ENCODE measurements at places on chromosomes 5 and 9.

GRCh38 chr9:69637817-69638200 lies 34.4 kb downstream of the APBA1 start:
- no peak for DNase-seq

DNA sequence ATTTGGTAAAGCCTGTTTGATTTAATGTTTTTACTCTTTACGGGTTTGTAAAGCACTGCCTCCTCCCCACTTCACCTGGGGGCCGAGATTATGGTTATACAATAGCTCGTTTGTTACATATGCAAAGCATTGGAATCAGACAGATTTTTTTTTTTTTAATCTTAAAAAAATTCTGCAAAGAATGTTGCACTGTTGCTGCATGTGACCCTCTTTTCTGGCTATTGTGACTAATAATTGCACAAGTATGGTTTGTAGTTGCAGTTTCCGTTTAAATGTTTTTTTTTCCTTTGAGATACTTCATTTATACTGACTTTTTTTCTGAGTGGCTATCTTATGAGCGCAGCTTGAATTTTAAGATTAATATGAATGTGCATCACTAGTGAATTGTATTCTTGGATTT lies 165.3 kb downstream of the KDM4C start:
- DNase-seq, result no peak

DNA sequence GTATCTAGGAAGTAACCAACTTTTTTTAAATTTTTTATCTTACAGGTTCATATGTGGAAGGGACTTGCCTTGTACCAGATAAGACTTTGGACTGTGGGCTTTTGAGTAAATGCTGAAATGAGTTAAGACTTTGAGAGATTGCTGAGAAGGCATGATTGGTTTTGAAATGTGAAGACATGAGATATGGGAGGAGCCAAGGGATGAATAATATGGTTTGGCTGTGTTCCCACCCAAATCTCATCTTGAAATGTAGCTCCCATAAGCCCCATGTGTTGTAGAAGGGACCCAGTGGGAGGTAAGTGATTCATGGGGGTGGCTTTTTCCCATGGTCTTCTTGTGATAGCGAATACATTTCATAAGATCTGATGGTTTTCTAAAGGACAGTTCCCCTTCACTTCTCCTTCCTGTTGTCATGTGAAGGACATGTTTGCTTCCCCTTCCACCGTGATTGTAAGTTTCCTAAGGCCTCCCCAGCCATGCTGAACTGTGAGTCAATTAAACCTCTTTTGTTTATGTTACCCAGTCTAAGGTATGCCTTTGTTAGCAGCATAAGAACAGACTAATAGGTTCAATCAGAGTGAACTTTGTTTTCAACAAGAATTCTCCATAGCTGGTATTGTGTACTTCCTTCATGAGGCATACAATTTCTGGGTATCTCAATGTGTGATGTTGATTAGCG lies 535.6 kb upstream of the MEF2C start:
- DNase-seq, result no peak

DNA sequence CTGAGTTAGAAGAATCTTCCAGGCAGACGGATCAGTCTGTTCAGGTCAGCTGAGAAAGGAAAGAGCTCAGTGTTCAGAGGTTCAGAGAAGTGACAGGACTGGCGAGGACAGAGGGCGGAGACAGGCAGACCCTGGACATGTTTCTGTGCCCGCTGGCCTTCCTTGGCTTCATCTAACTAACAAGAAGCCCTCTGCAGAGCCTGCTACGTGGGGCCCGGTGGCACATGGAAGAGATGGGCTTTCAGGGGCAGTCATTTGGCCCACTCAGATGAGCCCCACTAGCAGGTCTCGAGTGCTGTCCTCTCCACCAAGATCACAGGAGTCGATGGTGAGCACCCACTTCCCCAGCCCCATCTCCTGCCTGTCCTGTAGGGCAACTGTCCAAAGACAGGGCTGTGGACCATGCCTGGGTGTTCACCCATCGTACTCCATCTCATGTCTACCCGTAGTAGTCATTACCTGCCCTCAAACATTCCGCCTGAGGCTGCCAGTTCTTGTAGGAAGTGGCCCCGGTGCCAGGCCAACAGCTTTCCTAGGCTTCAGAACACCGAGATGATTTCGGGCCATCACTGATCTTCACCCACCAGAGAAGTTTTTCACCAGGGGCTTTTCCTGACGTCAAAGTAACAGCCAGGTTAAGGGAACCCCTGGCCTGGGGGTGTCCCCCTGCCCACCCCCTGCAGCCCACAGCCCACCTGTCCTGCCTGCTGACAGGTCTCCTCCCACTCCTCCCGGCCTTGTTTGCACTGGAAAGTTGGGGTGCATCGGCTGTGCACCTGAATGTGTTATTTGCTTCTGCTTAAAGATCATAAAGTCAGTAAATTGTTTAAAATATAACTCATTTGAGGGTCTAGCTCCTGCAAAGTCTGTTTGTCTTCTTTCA lies 14.0 kb downstream of the IRX2 start:
- no peak for DNase-seq

GRCh38 chr9:37293664-37294524 lies 128.6 kb upstream of the GRHPR start:
- DNase-seq, result no peak

GRCh38 chr5:91493086-91493485 lies 110.0 kb upstream of the ARRDC3 start:
- no peak for DNase-seq

GRCh38 chr9:11158063-11158462 lies 545.3 kb upstream of the PTPRD start:
- DNase-seq, result no peak

DNA sequence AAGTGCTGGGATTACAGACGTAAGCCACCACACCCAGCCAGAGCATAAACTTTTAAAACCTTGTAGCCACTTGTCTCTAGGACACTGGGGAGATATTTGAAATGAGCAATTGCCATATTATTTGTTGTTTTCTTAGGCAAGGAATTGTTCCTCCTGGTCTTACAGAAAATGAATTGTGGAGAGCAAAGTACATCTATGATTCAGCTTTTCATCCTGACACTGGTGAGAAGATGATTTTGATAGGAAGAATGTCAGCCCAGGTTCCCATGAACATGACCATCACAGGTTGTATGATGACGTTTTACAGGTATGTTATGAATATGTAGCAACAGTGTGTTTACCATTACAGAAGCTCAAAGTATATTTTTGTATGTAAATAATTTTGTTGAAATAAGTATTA lies 30.5 kb downstream of the SFXN1 start:
- no peak for DNase-seq

GRCh38 chr9:124205686-124206352 lies 51.9 kb upstream of the NEK6 start:
- DNase-seq, result no peak

DNA sequence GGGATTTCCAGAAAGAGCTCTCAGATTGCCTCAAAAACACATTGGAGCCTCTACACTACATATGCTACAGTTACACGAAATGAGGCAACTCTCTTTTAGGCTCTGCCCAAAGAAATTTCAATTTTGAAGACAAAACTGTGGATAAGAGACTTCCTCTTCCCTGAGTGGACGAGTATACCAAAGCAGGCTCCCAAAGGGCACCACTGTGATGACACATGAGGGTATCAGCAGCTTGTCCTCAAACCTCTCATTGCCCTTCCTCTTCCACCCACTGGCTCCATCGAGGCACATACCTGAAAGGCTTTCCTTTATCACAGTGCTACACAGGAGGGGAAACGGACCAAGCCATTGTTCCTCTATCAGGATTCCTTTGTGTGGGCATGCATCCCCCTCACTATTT lies 11.3 kb downstream of the CKMT2 start:
- no peak for DNase-seq

DNA sequence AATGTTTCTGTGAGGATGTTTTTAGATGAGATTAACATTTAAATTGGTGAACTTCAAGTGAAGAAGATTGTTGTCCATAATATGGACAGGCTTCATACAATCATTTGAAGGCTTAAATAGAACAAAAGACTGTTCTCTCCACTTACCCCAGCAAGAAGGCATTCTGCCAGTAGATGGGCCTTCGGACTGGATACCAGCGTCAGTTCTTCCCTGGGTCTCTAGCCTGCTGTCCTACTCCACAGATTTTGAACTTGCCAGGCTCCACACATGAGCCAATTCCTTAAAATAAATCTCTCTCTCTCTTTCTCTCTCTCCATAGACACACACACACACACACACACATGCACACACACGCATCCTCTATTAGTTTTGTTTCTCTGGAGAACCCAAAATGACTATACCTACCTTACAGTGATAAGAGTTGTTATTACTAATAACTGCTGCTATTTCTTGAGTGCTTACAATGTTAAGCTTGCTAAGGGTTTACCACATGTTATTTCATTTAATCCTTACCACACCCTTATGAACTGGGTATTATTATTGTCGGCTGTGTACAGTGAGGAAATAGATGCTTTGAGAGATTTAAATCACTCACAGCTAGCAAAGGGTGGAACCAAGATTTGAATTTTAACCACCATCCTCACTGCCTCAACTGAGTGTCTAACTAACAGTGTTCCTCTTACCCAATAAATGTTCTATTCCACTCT lies 19.8 kb upstream of the IQGAP2 start:
- DNase-seq, result no peak

GRCh38 chr5:78215972-78216371 lies 78.5 kb downstream of the AP3B1 start:
- DNase-seq, result no peak

GRCh38 chr9:114412048-114412683 lies 24.4 kb upstream of the AKNA start:
- no peak for DNase-seq

- DNase-seq, result no peak
Observed at GRCh38 chr5:50646591-50646990, 19.8 kb upstream of the PARP8 start.

DNA sequence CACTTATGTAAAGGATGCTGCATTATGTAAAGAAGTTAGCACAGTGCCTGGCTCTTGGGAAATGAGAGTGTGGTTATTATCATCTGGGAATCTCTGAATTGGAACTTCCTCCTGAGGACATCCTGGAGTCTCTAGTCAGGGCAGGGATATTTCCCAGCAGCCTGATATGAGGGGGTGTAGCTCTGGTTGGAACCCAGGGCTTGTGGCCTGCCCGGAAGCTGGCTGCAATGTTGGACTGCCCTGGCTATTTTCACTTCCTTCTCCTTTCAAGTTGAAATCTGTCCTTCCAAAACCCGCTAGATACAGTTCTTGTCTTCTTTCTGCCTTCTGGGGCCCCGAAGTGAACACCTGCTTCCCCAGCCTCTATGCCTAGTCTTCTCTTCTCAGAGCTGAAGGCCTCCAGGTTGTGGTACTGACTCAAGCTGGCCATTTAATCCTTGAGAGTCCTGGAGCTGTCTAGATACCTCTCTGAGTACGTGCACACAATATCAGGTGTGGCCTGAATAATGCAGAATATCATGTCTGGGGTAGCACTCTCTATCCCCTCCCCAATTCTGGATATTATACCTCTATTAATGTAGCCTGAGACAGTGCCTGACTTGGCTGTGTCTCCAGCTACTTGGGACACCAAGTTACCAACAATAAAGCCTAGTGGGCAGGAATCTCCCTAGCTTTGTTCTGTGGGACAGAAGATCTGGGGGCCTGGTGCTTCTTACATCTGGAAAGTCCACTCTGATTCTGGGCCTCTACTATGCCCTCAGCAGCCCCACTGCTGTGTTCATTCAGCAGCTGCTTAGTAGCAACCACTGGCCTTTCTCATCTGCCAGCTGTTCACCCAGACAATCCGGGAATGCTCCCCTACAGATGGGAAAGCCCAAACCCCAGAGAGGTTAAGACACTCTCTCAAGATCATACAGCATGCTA lies 45.0 kb downstream of the SLC6A7 start:
- DNase-seq, result no peak

GRCh38 chr9:135849181-135849580 lies 58.2 kb downstream of the CAMSAP1 start:
- no peak for DNase-seq

GRCh38 chr9:93010056-93010455 lies 48.4 kb upstream of the SUSD3 start:
- DNase-seq, result no peak

GRCh38 chr5:138625134-138625533 lies 49.9 kb upstream of the HSPA9 start:
- DNase-seq, result no peak

- DNase-seq, result no peak
Observed at GRCh38 chr9:76634356-76635054, 129.7 kb upstream of the PCA3 start.

- DNase-seq, result no peak
Observed at GRCh38 chr9:100229561-100229960, 123.2 kb downstream of the TEX10 start.

- no peak for DNase-seq
Observed at GRCh38 chr9:127844821-127845359, 9.6 kb downstream of the ENG start.

DNA sequence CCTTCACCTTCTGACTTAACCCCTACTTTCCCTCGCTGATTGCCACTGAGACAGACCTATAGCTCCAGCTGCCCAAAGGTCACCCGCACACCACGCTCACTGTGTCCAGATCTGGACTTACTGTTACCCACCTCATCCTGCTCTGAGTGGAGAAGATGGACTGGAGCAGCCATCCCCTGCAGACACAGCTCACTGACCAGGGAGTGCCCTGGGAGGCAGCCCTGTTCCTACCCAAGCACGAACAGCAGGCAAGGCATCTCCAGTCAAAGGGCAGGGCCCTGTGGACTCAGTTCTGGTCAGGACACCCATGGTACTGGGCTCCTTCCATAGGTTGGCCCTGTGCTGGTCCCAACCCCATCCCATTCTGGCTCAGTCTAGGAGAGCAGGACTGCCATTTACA lies 9.5 kb upstream of the BARX1 start:
- no peak for DNase-seq

DNA sequence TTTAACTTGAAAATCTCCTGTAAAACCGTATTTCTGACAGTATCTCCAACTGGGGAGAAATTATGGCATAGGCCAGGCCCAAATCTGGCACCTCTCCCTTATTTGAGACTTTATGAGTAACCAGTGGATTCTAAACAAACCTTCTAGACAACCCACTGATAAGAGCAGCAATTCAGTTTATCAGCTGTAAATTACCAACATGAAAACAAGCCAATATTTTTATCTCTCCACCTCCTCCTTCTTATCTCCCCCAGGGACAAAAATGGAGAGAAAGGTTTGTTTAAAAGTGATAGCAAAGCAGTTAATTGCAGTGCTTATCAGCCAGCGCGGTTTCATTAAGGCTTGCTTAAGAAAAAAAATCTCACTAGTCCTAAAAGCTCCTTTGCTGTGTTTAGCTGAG lies 53.8 kb downstream of the KCNV2 start:
- no peak for DNase-seq

DNA sequence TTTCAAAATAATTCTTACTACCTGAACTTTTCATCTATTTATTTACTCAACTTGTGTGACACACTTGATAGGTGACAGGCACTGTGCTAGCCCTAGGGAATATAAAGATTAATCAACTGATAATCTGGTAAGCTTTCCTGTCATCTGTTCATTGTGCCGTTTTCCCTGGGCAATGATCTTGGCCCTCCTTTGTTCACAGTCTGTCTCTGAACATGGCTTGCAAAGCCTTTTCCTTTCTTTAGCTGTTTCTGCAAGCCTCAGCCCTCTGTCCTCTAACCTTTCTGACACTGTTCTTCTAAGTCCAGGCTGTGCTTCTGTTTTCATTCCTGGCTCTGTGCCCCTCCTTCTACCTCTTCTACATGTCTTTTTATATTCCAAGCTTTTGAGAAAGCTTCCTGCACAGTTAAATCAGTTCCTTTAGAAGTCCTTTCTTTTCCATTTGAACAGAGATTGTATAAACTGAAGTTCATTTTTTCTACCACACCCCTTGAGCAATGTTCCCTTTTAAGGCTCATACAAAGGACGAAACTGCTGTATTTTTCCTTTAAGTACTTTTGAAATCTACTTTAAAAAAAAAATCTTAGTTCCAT lies 803.0 kb upstream of the ZNF608 start:
- DNase-seq, result no peak
